Stimulated activated CD4-positive, alpha-beta T cell treated with anti-CD3 and anti-CD28 coated beads, Interleukin-4, amount 100 ng/mL, for 48 hours (primary cell): ENCODE measurements at places on chromosomes 4 and X.

- no peak for DNase-seq
These were observed 6.2 kb downstream of the MBNL3 start for GRCh38 chrX:132482632-132483031.

- DNase-seq = no peak
These were observed 38.6 kb downstream of the PHOX2B start for GRCh38 chr4:41709844-41710481.

DNA sequence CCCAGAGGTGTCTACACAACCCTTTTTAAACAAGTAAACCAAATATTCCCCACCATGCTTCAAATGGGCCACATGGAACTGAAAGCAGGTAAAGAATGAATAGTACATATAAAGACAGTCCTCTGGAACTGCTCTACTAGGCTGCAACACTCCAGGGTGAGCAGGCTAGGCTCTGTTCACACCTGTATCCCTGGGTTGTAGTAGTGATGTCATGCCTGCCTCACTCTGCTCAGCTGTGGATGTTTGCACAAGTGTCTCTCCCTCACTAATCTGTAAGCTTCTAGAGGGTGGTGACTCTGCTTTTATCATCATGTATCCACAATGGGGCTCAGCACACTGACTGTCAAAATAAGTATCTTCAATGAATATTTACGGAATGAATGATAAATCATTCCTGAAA lies 20.4 kb downstream of the LEF1 start:
- no peak for DNase-seq

- no peak for DNase-seq
These were observed 2361.6 kb upstream of the AGA start for GRCh38 chr4:179803857-179804256.

DNA sequence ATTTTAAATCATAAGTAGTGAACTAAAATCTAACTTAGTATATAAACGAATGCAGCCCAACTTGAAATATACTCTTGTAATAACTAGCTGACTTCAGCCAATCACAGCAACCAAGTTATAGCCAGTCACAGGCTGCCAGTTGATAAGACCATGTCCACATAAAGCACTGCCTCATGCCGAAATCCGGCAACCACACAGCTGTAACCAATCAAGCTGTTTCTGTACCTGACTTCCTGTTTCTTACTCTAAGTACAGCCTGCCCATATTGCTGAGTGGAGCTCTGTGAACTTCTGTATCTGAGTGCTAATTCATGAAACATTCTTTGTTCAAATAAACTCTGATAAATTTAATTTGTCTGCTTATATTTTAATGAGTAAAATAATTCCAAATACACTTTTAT lies 805.3 kb upstream of the EPHA5 start:
- no peak for DNase-seq

DNA sequence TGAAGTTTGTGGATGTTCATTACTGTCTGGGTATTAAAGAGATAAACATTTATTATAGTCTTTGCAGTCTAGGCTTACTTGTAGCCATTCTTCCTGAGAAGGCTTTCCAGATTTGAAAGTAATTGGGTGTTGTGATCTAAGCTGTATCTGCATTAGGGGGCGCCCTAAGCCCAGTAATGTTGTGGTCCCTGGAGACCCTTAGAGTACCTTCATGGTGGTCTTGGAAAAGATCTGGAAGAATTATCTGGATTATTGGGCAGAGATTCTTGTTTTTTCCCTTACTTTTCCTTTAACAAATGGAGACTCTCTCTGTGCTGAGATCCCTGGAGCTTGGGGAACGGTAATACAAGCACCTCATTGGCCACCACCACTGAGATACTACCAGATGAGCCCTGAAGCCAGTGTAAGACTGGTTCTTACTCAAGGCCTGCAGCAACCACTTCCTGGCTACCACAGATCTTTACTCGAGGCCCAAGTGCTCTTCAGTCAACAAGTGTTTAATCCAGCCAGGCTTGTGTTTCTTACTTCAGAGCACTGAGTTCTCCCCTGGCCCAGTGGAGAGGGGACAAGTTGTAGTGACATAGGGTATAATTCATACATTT lies 63.1 kb downstream of the RTL3 start:
- no peak for DNase-seq
